ENCODE measurements at places on chromosomes 5 and 9. TPM values are rescaled to one million over a fixed set of nuclear protein-coding genes. Genes with fewer than 3 reads are reported as not detected.

Gene HAND1
- total RNA-seq, result not detected

Gene SLC25A2
- 0.50 TPM for total RNA-seq

Gene PCDHGA1
- 0.05 TPM for total RNA-seq

Gene PGM5
- not detected for total RNA-seq

Gene ELAVL2
- not detected for total RNA-seq

Gene SMC5
- total RNA-seq, result 36.2 TPM

Gene CTXN3
- total RNA-seq, result not detected

Gene MAMDC4
- 13.6 TPM for total RNA-seq

Gene LCN12
- 2.9 TPM for total RNA-seq

Gene STC2
- 23.8 TPM for total RNA-seq

Gene GFRA3
- not detected for total RNA-seq

Gene TAF11L9
- not detected for total RNA-seq

Gene AGXT2
- total RNA-seq, result not detected

Gene TAF1L
- 0.05 TPM for total RNA-seq

Gene LRRTM2
- total RNA-seq, result not detected

Gene LHX2
- total RNA-seq, result not detected

Gene NR6A1
- total RNA-seq, result 0.76 TPM

Gene FAM240B
- total RNA-seq, result not detected

Gene LECT2
- not detected for total RNA-seq

Gene SPINK6
- total RNA-seq, result not detected

Gene SLC12A7
- total RNA-seq, result 34.2 TPM

Gene LCN6
- total RNA-seq, result not detected

Gene RNF145
- 126 TPM for total RNA-seq

Gene OR13C8
- total RNA-seq, result not detected

Gene SOX30
- total RNA-seq, result 0.33 TPM

Gene DRD1
- total RNA-seq, result not detected

Gene ZNF883
- total RNA-seq, result not detected

Gene AIF1L
- total RNA-seq, result 0.50 TPM

Gene FCN2
- total RNA-seq, result not detected

Gene NR2F1-AS1
- total RNA-seq, result not detected

Gene PCDHGA2
- total RNA-seq, result not detected

Gene CCDC152
- total RNA-seq, result 2.5 TPM

Gene PPP2R2B
- total RNA-seq, result 3.1 TPM
